Stomach (tissue), 19 donors: ENCODE measurements at places on chromosomes 16 and 17.

DNA sequence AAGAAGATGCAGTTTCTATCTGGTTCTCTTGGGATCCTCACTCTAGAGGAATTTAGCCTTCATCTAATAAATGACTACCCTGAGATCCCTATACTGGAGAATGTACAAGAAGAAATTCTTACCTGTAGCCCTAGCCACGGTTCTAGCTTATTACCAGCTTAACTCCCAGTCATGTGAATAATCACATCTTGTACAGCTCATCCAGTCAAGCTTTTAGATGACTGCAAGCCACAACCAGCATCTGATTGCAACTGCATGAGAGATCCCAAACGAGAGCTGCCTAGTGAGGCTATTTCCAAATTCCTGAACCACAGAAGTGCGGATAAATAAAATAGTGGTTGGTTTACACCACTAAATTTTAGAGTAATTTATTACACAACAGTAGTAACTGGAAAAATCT lies 196.0 kb upstream of the CPHXL start:
- H3K4me1 ChIP-seq, result peaks cover 7% of the 10 kb centered on the region
- no peaks in the 10 kb centered on the region for H3K36me3 ChIP-seq
- H3K27ac ChIP-seq, result no peak overlapping the region
- no peak for DNase-seq

GRCh38 chr17:41012326-41013120 lies 3.6 kb upstream of the KRTAP3-1 start:
- no peak overlapping the region for H3K27ac ChIP-seq
- H3K36me3 ChIP-seq, result no peaks in the 10 kb centered on the region
- no peak for DNase-seq
- H3K4me1 ChIP-seq, result no peaks in the 10 kb centered on the region
- no peaks in the 10 kb centered on the region for H3K27me3 ChIP-seq
- H3K4me3 ChIP-seq, result no peak overlapping the region

GRCh38 chr17:33628500-33629346 lies 335.6 kb upstream of the ASIC2 start:
- H3K27ac ChIP-seq, result no peak overlapping the region
- H3K4me3 ChIP-seq, result no peak overlapping the region
- DNase-seq, result no peak
- H3K27me3 ChIP-seq, result peaks cover 6% of the 10 kb centered on the region
- no peaks in the 10 kb centered on the region for H3K36me3 ChIP-seq
- H3K4me1 ChIP-seq, result no peaks in the 10 kb centered on the region

DNA sequence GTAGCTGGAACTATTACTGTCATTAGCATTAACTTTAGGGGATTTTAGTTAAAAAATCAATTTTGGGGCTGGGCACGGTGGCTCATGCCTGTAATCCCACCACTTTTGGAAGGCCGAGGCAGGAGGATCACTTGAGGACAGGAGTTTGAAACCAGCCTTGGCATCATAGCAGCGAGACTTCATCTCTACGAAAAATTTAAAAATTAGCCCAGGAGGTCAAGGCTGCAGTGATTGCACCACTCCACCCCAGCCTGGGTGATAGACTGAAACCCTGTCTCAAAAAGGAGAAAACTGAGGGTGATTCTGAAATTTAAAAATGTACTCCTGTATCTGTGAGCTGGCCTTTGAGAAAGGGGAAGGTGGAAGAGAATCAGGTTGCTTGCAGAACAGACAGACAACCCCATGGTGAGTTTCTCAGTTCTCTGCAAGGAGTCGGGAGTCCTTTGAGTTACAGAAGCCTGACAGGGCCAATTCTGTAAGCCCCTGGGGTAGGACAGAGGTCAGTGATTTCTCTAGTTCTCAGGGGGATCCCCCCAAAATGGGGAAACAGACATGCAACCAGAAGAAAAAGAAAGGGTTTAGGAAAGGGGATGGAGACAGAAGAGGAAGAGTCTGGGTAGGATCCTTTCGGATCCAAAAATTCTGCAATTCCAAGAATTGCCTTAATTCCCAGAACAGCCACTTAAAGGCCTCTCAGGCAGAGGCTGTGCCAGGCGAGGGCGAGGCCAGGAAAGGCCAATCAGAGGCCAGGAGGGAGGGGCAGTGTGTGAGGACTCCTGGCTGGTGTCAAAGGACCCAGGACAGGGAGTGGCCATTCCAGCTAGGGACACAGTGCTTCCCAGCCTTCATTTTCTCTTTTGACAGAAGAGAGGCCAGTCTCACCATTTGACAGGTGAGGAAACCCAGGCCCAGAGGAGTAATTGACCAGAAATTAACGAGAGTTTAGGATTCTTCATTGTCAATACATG lies 6.7 kb downstream of the NUPR1 start:
- H3K36me3 ChIP-seq, result no peaks in the 10 kb centered on the region
- H3K27me3 ChIP-seq, result no peaks in the 10 kb centered on the region
- peaks cover 41% of the 10 kb centered on the region for H3K4me1 ChIP-seq

DNA sequence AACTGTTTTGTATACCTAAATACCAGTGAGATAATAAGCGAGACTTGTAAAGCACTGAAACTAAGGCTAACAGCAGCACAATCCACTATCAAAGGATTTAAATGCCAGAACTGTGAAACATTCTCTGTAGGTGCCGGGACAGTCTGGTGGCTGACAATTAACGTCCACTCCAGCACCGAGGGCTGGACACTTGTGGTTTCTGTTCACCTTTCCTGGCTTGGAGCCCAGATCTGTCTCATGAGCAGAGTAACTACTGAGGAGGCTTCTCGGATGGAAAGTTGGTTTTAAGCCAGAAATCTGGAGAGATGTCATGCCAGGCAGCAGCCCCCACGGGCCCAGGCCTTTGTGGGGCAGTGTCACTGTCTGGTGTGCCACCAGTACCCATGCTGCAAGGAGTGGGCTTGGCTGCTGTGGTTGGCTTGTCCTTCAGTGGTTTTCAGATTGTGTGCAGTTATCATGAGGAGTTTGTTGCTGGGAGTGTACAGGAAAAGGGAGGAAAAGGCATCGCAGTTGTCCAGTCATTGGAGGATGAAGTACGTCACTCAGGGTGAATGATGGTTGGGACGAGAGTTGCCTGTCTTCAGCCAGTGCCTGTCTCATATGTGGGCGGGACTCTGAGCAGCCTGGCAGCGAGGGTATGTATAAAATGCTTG lies 35.5 kb downstream of the UBN1 start:
- peaks cover 100% of the 10 kb centered on the region for H3K36me3 ChIP-seq
- DNase-seq, result peak; percentile 61
- no peaks in the 10 kb centered on the region for H3K27me3 ChIP-seq
- H3K27ac ChIP-seq, result no peak overlapping the region
- no peak overlapping the region for H3K4me3 ChIP-seq
- H3K4me1 ChIP-seq, result peaks cover 12% of the 10 kb centered on the region

DNA sequence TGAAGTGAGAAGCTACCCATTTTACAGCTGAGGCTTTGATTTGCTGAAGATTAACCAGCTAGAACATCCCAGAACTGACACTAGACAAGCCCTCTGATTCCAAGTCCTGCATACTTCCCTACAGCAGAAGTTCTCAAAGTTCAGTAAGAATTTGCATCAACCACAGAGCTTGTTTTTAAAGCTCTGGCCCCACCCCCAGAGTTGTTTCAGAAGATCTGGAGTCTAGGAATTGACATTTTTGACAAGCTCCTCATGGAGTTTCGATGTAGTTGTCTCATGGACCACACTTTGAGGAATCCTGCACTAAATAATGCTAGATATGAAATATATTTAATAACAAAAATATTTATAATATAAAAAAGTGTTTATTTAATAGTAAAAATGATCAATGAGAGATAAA lies 120.3 kb upstream of the ADAMTS18 start:
- H3K27me3 ChIP-seq, result peaks cover 17% of the 10 kb centered on the region
- peaks cover 5% of the 10 kb centered on the region for H3K4me1 ChIP-seq
- no peak overlapping the region for H3K27ac ChIP-seq

GRCh38 chr17:76872221-76872873 lies 4.1 kb downstream of the MGAT5B start:
- peaks cover 15% of the 10 kb centered on the region for H3K27me3 ChIP-seq
- DNase-seq, result no peak
- peaks cover 23% of the 10 kb centered on the region for H3K4me1 ChIP-seq
- H3K4me3 ChIP-seq, result no peak overlapping the region
- H3K27ac ChIP-seq, result no peak overlapping the region

DNA sequence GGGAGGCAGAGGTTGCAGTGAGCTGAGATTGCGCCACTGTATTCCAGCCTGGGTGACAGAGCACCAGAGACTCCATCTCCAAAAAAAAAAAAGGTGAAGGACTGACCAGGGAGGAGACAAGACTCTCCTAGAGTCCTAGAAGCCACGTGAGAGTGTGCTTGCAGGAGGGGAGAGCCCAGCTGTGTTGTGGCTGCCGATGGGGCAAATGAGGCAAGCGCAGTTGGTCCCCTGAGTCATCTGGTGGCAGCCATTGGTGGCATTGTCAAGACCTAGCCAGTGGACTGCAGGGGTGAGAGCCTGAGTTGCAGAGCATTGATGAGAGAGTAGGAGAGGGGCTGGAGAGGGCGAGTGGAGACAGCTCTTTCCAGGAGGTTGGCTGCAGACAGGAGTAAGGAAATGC lies 278.0 kb downstream of the SNX29 start:
- no peak overlapping the region for H3K27ac ChIP-seq
- no peak overlapping the region for H3K4me3 ChIP-seq
- no peaks in the 10 kb centered on the region for H3K4me1 ChIP-seq

- peak overlapping the region; percentile 56 for H3K27ac ChIP-seq
- no peak overlapping the region for H3K4me3 ChIP-seq
- no peak for DNase-seq
Measured at GRCh38 chr17:42201458-42201772, 7.1 kb upstream of the GHDC start.

GRCh38 chr16:27317320-27317719 lies 3.5 kb downstream of the IL4R start:
- H3K27me3 ChIP-seq, result no peaks in the 10 kb centered on the region
- H3K4me1 ChIP-seq, result peaks cover 87% of the 10 kb centered on the region

DNA sequence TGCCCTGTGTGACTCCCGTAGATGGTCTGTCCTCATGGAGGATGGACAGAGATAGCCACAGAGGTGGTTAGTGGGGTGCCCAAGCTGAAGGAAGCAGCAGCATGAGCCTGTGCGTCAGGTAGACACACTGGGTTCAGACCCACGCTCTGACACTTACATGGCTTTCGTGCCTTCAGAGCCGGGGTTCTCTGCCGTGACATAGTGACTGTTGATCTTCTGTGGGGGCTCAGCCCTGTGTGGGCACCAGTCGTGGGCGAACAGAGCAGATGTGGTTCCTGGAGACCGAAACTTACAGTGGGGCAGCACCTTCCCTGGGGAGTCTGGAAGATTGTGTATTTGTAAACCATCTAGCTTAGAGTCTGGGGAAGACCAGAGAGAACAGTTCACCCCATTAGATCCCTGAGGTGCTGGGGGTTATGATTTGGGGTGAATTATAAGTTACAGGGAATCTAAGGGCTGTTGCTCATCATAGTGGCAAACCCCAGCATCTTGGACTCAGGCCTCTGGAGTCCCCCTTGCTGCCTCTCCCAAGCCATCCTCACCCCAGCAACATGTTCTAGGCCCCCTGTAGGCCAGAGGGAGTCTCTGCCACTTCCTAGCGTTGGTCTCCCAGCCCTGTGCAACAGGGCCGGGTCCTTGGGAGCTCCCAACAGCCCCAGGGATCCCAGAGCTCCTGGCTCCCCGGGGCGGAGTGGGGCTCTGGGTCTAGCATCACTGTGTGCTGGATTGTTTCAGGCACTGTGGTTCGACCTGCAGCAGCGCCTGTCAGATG lies 28.6 kb downstream of the NECAB2 start:
- H3K27me3 ChIP-seq, result peaks cover 25% of the 10 kb centered on the region
- H3K4me1 ChIP-seq, result no peaks in the 10 kb centered on the region
- no peak for DNase-seq
- no peaks in the 10 kb centered on the region for H3K36me3 ChIP-seq
- H3K4me3 ChIP-seq, result no peak overlapping the region

- no peaks in the 10 kb centered on the region for H3K36me3 ChIP-seq
- no peak overlapping the region for H3K4me3 ChIP-seq
- no peak for DNase-seq
- no peaks in the 10 kb centered on the region for H3K27me3 ChIP-seq
- H3K27ac ChIP-seq, result no peak overlapping the region
- H3K4me1 ChIP-seq, result no peaks in the 10 kb centered on the region
Measured at GRCh38 chr16:47970291-47970931, 185.4 kb downstream of the ABCC12 start.
